ENCODE measurements at places on chromosomes 12 and 14.

GRCh38 chr14:73365727-73366126, 92.6 kb downstream of the NUMB start:
- DNase-seq = no peak

- DNase-seq = peak; percentile 54
Observed at GRCh38 chr12:2198005-2198501, 145.3 kb downstream of the CACNA1C start.

DNA sequence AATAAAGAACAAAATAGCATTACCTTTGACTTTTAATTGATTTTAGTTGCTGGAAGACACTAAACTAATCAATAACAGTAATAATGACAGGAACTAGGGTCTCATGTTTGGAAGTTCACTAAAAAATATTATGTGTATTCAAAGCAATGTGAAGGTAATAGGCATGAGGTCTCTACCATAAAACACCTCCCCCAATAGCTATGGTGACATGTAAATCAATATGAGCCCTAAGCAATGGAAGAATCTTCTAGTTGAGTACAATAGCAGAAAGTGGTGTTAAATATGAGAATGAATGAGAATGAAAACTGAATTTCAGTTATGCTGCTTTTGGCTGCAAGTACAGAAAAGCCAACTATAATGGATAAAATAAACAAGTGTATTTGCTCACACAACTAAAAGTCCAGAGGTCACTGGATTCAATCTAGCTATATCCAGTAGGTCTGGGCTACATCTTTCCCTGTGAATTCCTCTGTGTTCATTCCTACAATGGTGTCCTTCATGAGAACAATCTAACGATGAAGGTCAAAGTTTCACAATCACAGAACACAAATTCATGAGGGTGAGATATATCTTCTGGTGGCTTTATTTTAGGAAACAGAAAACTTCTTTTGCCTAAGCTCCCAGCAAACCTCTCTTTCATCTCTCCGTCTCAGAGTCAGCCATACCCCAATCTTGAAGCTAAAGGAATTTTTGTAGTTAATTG, 728.0 kb downstream of the FSCB start:
- no peak for DNase-seq

- DNase-seq = no peak
Observed at GRCh38 chr12:131597333-131597732, 113.6 kb upstream of the SFSWAP start.

DNA sequence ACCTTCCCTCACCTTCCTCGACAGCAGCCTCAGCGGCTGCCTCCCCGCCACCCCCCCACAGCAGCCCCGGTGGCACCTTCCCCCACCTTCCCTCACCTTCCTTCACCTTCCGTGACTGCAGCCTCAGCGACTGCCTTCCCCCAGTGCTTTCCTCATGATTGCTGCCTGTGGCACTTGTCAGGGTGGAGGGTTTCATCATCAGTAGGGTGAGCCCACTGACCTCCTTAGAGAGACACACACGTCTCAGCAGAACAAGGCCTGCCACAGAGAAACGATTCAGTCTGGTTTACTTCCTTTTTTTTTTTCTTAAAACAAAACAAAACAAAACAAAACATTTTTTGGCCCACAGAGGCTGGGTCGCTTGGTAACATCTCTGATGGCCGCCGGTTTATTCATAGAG, 75.0 kb downstream of the EP400 start:
- no peak for DNase-seq

DNA sequence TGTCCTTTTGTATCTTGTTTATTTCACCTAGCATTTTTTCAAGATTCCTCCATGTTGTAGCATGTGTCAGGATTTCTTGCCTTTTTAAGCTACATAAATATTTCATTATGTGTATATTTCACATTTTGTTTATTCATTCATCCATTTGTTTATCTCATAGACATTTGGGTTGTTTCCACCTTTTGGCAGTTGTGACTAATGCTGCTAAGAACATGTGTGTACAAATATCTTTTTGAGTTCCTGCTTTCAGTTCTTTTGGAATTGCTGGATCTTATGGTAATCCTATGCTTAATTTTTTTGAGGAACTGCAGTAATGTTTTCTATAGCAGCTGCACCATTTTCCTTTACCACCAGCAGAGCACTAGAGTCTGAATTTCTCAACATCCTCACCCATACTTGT, 62.4 kb downstream of the SCN8A start:
- DNase-seq = no peak
